ENCODE measurements at places on chromosomes 5 and 9. TPM values are rescaled to one million over a fixed set of nuclear protein-coding genes. Genes with fewer than 3 reads are reported as not detected.

GRCh38 chr5:78500871-78501270 lies 140.5 kb downstream of the SCAMP1 start:
- DNase-seq = no peak

DNA sequence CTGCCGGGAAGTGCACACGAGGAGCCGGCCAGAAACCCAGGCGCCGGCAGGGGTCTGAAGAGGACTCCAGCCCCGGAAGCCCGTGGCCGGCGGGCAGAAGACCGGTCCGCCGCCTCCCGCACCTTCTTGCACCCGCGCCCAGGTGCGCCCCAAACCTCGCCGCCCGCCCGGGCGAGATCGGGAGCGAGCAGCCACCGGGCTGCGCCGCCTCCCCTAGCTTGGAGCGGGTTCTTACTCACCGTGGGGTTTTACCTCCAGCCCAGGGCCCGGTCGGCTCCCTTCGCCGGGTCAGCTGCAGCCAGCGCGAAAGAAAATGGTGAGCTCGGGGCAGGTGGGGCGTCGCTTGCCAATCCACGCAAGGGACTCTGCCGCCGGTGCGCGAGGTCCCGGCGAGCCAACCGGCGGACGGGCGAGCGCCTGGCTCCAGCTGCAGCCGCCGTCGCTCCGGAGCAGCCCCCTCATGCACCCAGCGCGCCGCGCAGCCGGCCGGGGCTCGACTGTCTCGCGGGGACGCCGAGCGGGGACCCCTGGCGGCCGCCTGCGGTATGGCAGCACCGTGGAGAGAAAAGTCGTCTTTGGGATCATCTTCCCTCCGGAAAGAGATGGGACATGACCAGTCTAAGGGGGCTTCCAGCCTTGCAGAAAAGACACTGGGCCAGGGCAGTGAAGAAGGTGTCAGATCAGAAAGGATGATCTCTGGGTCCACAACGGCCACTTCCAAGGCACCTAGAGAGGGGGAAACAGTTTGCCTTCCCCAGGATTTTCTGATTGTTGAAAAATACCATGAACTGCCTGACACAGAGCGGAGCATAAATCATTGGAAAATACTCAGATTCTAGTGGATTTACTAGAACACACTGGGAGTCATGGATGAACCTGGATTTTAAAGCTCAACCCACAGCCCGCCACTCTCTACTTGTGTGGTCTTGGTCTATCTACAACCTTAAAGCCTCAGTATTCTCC lies at the start of gene MOB3B:
Gene MOB3B (minus strand): TSS at position 499 of the 963 bp plus-strand sequence. CDS start 74,264 bp downstream, outside the sequence.
- peak; percentile 65 for DNase-seq

GRCh38 chr5:90932052-90932699 lies 373.6 kb downstream of the ADGRV1 start:
- DNase-seq = peak; percentile 33

- DNase-seq = no peak
Observed at GRCh38 chr9:123267481-123268198, 746 bp downstream of the STRBP start.

DNA sequence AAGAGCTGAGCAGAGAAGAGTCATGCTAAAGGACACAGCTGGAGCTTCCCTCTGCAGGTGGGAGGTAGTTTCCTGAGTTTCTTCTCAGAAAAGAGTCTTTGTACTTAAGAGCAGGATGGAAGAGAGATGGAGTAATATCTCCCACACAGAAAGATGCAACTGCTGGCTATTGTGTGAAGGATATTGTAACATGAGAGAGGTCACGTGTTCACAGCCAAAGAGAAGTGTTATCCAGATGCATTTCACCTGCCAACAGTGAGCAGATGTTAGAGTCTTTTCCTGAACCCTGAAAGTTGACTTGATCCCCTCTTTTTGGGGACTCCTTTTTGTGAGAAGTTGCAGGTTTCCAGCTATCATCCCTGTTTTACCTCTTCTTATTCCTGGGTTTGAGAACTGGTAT lies 14.0 kb upstream of the TRIO start:
- no peak for DNase-seq

DNA sequence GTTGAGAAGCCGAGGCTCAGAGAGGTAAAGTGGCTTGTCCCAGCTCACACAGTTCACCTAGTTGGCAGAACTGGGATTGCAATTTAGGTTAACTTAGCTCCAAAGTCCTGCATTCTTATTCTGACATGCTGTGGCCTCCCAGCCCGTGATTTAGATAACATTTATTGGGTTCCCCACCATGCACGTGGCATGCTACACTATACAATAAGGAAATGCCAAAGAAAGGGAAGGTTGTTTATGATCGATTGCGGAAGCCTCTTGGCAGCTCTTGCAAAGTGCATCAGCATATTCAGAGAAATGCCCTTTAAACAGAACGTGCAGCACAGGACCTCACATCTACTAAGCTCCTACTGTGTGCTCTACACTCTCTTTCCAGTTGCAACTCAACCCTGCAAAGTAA lies 3.2 kb downstream of the NEURL1B start:
- DNase-seq = no peak

GRCh38 chr9:105293408-105293807 lies 49.0 kb downstream of the SLC44A1 start:
- no peak for DNase-seq

The SEMA6A gene
- 0.80 TPM for polyA plus RNA-seq

The NOXA1 gene
- 1.2 TPM for polyA plus RNA-seq

The HMCN2 gene
- not detected for polyA plus RNA-seq

The ITGA1 gene
- polyA plus RNA-seq = not detected

The RNF183 gene
- polyA plus RNA-seq = not detected

All from immature natural killer cell (primary cell).